Esophagus squamous epithelium (tissue), 5 donors: ENCODE measurements at places on chromosomes 3 and 15.

- no peak for DNase-seq
These were observed 2.4 kb upstream of the PPP1R14D start for GRCh38 chr15:40830884-40831283.

DNA sequence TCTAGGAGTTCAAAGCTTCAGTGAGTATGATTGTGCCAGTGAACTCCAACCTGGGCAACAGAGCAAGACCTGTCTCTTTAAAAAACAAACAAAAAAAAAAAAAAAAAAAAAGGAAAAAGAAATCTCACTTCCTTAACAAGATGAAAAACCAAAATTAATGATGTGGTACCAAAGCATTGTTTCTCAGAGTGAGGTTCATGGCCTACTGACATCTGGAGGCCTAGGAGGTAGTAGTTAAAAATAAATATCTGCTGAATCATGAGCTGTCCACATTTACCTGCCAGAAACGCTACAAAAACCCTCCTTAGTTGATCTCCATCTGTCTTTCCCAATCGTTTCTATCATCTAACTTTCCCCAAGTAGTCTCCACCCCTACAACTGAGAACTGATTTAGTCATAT is 51.2 kb downstream of the EPHA6 start:
- no peak for DNase-seq

DNA sequence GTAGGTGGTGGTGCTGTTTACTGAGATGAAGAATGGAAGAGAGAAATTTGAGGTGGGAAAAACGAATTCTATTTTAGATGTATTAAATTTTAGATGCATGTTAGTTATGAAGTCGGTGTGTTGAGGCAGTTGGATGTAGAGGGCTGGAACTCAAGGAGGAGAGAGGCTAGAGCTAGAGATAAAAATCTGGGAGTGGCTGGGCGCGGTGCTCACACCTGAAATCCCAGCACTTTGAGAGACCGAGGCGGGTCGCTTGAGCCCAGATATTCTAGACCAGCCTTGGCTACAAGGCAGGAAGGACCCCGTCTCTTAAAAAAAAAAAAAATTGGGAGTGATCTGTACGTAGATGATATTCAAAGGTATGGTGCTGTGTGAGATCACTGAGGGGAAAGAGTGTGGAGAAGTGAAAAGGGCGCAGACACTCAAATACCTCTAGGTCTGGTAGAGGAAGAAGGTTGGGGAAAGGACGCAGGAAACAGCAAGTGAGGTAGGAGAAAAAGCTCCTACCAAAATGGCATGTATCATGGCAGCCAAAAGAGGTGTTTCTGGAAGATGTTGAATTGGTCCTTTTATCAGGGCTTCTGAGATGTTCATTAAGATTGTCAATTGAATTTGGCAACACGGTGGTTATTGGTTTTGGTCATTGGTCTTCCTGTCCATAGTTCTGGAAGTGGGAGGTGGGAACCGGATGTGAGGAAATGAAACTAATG is 1.8 kb downstream of the YEATS2 start:
- DNase-seq = no peak

DNA sequence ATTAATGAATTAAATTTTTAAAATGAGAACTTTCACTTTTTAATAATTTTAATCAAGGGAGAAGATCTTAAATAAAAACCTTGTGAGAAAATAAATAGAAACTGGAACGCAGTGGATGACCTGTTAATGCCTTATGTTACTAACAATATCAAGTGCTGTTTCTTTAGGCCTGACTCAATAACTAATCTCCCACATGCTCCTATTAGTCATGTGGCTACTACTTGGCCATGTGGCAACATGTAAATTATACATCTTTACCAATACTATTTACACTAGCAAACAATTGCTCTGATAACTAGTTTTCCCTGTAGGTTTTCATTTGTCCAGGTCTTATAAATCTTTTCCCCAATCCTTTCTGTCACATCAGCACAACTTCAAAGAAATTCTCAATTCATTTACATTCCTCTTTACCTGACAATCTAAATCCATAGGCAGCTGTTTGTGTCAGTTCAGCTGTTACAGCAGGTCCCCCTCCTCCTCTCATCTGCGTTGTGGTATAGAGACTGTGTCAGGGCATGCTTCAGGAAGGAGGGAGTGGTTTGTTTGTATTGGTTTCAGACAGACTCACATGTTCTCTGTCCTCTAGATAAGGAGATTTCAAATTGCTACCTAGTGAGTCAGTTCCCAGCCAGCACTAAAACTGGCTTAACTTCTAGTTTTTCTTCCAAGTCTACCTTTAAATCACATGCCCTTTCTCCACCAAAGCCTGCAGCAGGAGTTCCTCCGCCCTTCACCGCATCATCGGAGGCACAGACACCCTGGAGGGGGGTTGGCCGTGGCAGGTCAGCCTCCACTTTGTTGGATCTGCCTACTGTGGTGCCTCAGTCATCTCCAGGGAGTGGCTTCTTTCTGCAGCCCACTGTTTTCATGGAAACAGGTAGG is 11.3 kb upstream of the C3orf52 start:
- DNase-seq = no peak
